ENCODE measurements at places on chromosomes 5 and 9.

GRCh38 chr9:94002316-94003140, 47.4 kb upstream of the BARX1 start:
- DNase-seq, result peak; percentile 71

GRCh38 chr9:555493-555892, 286.0 kb upstream of the DMRT1 start:
- no peak for DNase-seq

DNA sequence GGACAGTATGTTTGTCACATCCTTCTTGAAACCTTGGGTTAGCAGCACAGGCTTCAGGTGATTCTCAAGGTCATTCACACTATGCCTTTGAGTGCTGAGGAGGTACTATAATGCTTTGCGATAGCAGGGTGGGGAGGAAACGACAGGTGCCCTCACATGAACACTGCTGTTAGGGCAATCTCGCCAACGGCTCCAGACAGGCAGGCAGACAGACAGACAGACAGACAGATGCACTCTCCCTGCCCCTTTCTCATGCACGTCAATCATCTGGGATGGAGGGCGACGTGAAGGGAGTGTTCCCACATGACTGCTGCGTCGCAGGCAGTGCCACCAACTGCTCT, 82.9 kb downstream of the RAPGEF1 start:
- DNase-seq, result no peak

- no peak for DNase-seq
Measured at GRCh38 chr9:69542058-69542457, 130.1 kb downstream of the APBA1 start.

GRCh38 chr5:35031276-35031675, 16.5 kb downstream of the AGXT2 start:
- DNase-seq, result no peak

GRCh38 chr5:116905885-116906284, 331.3 kb upstream of the SEMA6A start:
- DNase-seq, result no peak

- no peak for DNase-seq
Measured at GRCh38 chr5:65034813-65035209, 266.1 kb downstream of the CWC27 start.

DNA sequence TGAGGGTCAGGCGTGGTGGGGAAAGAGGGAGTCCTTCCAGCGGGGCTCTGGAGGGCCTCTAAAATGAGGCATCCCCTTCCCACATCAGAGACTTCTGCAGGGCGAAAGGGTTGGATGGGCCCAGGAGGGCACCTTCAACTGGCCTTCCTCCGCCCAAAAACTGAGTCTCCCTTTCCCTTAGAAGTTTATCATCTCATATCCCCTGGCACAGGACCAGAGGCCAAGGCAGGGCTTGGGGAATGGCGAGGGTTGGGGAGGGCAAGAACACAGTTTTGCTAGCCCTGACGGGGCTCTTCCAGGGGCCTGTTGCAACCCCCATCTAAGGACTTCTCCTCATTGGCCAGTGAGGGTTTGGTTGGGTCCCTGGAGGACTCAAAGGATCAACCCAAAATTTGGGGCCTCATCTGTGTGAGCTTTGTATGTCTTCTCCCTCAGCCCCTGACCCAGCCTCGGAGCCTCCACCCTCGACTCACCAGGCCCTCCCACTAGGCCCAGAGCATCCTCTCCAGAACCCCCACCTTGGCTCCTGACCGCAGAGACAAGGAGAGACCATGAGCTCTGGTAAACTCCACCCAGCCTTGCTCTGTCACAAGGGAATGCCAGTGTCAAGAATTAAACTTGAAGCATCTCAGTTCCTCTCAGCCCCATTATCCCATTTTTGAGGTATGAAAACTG, 24.1 kb downstream of the AQP7 start:
- no peak for DNase-seq

DNA sequence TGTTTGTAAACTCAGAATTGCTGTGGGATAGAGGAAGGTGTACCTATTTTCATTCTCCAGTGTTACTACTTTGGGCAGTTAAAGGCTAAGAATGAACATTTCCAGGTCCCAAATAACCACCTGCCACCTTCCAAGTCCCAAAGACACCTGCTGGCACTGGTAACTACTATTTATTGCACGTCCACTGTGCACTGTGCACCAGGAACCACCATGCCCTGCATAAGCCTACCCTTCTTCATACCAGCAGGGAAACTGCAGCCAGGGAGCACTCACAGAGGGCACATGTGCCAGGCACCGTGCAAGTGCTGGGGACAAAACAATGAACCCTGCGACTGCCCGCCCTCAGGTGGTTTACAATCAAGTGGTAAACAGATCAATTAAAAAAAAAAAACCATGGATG, 34.9 kb downstream of the RAPGEF1 start:
- no peak for DNase-seq

- DNase-seq, result no peak
Measured at GRCh38 chr9:104948277-104948676, 20.3 kb upstream of the ABCA1 start.

DNA sequence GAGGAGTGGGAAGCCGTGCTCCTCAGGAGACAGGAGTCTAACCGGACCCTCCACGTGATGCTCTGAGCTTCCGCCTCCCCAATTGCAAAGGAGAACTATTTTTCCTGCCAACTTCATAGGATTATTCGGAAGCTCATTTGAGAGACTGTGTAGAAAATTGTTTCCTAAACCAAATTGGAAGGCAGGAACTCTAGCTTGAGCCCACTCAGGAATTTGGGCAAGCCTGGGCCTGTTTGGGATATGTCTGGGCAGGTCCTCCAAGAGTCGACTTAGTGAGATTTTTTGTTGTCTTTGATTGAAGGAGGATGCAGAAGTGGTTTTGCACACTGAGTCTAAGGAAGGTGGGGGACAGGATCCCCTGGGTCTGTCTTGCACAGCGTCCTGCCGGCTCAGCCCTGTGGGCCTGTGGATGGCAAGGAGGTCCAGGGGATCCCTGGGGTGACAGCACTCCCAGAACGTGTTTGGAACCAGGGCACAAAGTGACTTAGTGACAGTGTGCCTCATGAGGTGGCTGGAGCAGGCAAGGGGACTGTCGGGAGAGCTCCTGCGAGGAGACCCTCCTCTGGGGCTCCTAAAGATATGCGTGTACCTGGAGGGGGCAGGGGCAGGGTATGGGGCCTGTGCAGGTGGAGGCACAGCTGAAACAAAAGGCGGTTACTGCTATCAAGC, 283.3 kb downstream of the NSG2 start:
- no peak for DNase-seq

DNA sequence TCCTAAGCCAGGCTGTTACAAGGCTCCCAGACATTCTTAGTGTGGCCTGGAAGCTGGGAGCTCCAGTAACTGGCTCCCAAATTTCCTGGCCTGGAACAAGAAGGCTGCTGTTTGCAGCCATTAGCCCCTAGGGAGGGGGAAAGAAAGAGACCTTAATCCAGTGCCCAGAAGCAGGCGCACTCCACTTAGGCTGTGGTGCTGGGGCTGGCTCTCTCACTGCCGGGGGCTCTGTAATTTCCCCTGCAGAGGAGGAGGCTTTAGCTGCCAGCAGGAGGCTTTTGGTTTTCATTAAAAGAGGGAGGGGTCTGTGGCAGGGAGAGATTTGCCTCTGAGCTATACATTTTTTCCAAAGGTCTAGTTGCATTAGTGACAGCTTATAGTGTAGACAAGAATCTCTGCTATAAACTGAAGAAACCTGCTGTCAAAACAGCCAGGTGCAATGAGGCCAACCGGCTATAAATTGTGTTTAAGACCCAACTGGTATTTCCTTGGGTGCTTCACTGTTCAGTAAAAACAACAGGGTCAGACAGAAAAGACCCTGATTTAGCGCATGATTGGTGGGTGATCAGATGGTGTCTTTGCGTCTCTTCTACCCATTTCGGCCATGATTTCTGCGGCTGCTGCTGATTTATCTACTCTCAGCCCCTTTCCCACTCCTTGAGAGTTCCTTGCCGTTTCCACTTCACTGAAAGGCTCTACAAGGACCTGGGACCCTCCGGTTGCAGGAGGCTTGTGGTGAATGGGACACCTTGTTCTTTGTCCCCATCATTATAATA, 254.6 kb downstream of the AOPEP start:
- peak; percentile 35 for DNase-seq

DNA sequence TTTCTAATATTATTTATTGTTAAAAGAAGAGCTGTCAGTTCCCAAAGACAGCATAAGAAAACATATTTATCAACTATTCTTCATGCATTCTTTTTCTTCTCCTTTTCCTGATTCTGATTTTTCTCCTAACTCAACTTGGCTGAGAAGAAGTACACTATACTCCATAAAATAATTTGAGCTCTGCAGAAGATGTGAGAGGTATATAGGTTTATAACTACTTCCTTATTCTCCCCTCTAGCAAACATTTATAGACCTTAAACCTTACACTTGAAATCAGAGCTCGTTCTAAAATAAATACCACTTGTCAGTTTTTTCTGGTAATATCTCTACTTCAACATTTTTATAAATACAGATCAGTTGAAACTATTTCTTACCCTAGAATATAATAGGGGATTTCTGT, 724.8 kb upstream of the GRAMD2B start:
- no peak for DNase-seq

GRCh38 chr9:134833294-134833880, 47.2 kb upstream of the FCN2 start:
- no peak for DNase-seq

- no peak for DNase-seq
Measured at GRCh38 chr5:176432707-176433106, 15.5 kb upstream of the FAF2 start.

GRCh38 chr5:68216245-68217046, 890 bp downstream of the PIK3R1 start:
- peak; percentile 50 for DNase-seq

DNA sequence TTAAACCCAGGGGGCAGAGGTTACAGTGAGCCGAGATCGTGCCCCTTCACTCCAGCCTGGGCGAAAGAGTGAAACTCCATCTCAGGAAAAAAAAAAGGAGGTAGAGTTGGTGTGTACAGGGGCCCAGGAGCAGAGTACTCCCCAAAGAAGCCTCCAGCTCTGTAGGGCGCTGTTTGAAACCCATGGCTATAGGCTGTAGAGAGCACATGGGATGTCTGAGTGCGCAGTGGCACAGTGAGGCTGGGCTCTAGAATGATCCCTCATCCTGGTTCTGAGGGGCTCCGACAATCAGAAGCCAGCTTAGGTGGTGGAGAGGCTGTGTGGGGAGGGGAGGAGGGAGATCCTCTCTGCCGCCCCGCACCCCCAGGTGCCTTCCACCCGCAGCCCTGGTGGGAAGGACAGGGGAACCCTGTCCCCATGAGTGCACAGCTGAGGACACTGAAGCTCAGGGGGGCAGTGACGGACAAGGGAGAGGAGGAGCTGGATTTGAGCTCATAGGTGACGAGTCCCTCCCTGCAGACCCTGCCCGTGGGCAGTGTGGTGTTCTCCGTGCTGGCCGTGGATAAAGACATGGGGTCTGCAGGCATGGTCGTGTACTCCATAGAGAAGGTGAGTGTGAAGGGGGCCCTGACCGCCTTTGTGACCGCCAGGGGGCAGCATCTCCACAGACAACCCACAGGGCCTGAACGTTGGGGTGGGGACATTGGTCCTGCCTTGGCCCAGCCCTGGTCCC, 24.6 kb downstream of the CDHR2 start:
- peak; percentile 90 for DNase-seq

DNA sequence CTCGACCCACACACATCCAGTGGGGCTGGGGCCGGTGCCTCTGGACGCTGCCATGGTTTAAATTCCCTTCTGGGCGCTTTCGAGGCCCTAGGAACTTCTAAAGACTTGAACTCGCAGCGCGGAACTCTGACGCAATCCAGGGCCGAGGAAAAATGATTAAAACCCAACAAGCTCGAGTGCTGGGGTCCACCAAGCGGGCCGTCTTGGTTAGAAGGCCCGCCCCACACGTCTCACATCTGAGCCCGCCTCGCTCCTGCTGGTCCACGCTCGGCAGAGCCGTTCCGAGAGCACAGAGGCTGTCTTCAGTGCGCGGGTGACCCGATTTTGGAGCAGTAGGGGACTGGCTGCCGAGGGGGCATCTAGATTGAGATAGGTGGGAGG, 1.5 kb downstream of the CRHBP start:
- no peak for DNase-seq

GRCh38 chr5:150461231-150461630, 11.7 kb upstream of the RPS14 start:
- DNase-seq, result no peak

DNA sequence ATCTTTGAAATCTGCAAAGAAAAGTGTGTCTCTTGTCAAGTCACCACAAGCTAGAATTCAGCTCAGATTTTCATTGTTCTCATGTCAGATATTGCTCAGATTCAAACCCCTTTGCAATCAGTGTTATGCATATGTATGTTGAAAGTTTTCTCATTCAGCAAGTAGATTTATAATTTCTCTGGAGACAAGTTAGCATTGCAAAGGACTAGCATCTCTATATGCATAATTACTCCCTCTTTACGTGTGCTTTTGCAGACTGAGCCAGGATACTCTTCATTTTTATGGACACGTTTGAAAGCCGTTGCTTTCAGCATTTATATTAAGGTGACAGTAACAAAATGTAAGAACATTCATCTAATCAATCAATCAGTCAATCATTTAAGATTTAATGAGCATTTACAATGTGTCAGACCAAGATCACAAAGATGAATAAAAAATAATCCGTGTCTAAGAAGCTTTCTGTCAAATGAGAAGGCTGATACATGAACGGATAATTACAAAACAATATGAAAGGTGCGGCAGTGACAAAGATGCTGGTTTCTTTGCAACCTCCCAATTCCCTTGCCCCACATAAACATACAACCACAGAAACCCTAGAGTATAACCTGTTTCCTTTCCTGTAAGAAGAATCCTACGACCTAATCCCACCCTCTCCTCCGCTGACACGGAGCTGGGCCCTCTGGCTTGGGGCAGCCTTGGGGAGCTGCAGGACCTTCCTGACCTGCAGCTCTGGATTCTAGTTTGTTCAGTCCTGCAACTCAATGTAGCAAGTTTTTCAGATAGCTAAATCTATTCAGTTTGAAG, 14.9 kb downstream of the CFAP95 start:
- DNase-seq, result no peak

GRCh38 chr5:77563475-77563874, 71.4 kb upstream of the WDR41 start:
- no peak for DNase-seq

- DNase-seq, result no peak
Measured at GRCh38 chr5:1527533-1528205, 3.9 kb upstream of the LPCAT1 start.

DNA sequence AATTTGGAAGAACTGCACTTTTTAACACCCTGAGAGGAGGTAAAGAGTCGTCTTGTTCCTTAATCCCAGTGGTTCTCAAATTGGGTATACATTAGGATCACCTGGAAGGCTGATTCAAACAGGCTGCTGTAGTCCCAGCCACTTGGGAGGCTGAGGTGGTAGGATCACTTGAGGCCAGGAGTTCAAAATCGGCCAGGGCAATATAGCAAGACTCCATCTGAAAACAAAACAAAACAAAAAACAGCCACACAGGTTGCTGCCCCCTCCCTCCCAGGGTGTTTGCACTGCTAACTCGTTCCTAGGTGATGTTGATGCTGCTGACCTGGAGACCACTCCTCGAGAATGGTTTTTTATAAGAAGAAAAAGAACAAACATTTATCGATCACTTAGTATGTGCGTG, 1.5 kb upstream of the TBC1D9B start:
- DNase-seq, result no peak

DNA sequence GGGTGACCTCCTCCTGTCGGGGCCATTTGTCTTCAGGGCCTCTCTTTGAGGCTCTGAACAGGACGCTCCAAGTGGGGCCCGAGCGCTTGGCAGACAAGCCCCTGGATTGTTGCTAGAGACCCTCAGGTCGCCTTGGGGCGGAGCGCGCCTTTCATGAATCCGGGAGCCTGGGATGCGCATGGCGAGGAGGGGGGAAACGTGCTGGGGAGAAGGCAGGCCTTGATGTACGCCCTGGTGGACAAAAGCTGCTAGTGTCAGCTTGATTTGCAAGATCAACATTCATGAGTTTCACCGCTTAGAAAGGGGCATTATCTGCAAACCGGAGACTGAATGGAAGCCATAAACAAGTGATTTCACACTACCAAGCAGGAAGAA, 226.3 kb downstream of the SMARCA2 start:
- peak; percentile 22 for DNase-seq

All from HEK293T (cell line).